HS-5 (cell line): ENCODE measurements at places on chromosomes 4 and X.

DNA sequence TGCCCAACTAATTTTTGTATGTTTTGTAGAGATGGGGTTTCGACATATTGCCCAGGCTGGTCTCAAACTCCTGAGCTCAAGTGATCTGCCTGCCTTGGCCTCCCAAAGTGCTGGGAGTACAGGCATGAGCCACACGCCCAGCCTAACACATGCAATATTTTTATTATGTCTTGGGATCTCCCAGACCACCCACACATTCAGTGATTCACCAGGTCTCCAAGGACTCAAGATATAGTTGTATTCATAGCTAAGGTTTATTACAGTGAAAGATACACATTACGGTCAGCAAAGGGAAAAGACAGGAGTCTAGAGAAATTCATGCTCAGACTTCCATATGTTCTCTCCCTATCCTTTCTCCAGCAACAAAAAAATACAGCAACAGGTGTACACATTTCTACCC, 25.5 kb upstream of the FAM120C start:
- no peak for DNase-seq

- no peak for DNase-seq
Measured at GRCh38 chrX:123202523-123202922, 18.4 kb downstream of the GRIA3 start.

GRCh38 chrX:134868771-134869495, 121.9 kb upstream of the SMIM10 start:
- peak; percentile 40 for DNase-seq

DNA sequence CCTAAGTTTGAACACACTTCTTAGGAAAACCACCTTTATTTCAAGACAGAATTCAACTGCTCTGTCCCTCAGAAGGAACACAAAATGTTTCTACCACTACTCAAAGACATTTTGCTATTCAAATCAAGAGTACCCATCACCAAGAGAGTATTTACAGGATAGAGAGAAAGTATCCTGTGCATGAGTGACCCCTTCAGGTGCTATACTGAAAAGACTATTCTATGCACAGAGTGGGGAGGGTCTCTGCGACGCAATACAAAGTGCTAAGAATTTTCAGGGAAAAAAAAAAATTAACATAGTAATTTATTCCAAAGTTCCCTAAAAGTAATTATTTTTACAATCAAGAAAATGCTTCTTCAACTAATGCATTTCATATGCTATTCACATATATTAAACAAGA, 346.4 kb upstream of the FAM241A start:
- no peak for DNase-seq

- DNase-seq, result peak; percentile 22
Measured at GRCh38 chr4:67393699-67394281, 151.5 kb downstream of the CENPC start.

- no peak for DNase-seq
Measured at GRCh38 chr4:8725071-8725841, 132.7 kb downstream of the CPZ start.

DNA sequence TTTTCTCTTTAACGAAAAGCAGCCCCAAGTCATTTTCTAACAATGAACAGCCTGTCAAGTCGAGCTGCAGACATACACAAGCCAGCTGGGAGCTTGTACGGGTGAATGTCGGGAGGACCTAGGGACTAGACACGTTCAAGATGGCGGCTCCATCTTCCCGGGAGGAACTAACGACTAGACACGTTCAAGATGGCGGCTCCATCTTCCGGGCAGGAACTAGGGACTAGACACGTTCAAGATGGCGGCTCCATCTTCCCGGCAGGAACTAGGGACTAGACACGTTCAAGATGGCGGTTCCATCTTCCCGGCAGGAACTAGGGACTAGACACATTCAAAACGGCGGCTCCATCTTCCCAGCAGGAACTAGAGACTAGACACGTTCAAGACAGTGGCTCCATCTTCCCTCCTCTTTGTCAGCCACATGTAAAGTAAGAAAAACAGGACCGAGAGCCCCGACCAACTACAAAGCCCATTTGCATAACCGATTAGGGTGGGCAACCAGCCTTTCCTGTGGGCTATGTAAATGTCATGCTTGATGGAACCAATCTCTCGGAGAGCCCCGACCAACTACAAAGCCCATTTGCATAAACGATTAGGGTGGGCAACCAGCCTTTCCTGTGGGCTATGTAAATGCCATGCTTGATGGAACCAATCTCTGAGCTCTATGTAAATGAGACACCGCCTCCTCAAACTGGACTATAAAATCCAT, 175.5 kb downstream of the DHRSX start:
- DNase-seq, result no peak

- no peak for DNase-seq
Measured at GRCh38 chr4:153798420-153798819, 9.5 kb upstream of the SFRP2 start.

GRCh38 chr4:183240581-183241321, 79.3 kb downstream of the CLDN22 start:
- DNase-seq, result no peak

DNA sequence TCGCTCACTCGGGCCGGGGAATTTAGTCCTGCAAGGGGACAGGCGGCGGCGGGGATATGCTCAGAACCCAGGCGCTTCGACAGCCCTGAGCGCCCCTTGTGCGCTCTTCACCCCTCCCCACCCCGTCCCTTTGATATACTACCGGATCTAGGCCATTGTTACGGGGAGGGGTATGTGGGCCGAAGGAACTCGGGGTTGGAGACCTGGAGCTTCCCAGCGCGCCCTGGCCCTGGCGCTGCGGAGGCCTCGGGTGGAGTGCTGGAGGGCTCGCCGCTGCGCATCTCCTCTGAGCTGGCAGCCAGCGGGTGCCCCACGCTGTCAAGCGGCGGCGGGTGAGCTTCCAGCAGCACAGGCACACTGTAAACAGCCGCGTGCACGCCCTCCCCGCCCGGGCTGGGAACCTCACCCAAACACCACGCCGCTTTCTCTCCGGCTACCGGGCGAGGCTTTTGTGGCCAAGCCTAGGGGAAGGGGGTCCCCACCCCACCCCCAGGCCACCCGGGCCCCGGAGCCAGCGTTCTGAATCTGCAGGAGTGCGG, 54.5 kb upstream of the BCOR start:
- no peak for DNase-seq

DNA sequence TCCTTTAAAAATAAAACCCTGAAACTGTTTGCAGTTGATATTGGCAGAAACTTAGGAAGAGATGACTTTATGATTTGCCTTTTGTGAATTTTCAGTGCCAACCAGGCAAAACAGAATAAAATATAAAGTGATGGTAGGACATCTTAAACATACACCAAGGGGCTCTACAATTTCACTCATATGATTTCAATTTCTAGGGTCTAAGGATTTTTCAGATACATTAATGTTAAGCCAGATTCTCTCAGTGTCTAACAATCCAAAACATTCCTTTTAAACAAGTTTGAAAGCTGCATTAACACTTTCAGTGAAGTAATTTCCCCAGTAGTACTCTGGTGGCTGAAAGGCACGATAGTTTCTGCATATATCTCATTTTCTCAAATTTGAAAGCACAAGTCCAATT, 1262.0 kb upstream of the ADGRL3 start:
- DNase-seq, result no peak

DNA sequence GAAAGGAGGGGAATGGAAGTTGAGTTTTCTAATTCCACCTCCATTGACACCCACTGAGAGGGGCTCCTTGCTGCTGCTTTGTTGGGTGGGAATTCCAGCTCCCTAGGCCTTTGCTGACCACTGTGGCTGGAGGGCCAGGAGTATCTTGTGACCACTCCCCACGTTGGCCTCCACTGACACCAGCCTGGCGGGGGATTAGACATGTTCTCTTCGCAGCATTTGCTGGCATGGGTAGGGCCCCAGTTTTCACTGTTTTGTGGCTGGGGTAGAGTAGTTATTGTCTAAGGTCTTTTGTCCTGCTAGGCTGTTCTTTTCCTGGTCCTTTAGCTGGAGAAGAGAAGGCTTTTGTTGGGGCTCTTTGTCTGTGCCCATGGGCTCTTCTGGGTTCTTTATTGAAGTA, 116.7 kb downstream of the CDKL5 start:
- no peak for DNase-seq

GRCh38 chr4:119738901-119739300, 110.3 kb upstream of the PDE5A start:
- no peak for DNase-seq
